ENCODE measurements at places on chromosomes 16 and 17.

- no peak for DNase-seq
These were observed 4.2 kb downstream of the CLCN7 start for GRCh38 chr16:1470481-1471251.

DNA sequence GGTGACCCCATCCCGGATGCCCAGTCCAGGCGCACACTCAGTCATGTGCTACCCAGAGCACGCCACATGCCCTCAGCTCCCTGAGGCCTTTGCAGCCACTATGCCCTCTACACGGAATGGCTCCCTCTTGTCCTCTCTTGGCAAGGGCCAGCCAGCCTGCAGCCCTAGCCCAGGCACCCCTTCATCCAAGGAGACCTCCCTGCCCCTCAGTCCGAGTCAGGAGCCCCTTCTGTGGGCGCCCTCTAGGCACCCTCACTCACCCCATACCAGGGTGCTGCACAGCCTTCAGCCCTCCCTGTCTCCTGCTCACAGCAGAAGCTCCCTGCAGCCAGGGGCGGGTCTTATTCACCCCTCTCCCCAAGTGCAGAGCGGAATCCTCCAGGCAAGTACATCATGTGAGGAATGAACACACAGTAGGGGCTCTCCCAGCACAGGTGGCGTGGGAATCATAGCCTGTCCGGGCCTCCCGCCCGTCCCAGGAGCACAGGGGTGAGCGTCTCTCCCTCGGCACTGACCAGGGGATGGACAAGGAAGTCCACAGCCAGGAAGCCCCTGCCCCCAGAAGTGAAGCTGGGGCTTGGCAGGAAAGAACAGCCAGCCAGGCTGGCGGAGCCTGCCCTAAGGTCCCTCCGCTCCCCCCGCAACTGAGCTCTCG lies 186.9 kb downstream of the RBFOX3 start:
- no peak for DNase-seq

GRCh38 chr16:85079785-85080570 lies 32.3 kb downstream of the CIBAR2 start:
- no peak for DNase-seq

- no peak for DNase-seq
These were observed 601 bp downstream of the JMJD8 start for GRCh38 chr16:683396-684070.

DNA sequence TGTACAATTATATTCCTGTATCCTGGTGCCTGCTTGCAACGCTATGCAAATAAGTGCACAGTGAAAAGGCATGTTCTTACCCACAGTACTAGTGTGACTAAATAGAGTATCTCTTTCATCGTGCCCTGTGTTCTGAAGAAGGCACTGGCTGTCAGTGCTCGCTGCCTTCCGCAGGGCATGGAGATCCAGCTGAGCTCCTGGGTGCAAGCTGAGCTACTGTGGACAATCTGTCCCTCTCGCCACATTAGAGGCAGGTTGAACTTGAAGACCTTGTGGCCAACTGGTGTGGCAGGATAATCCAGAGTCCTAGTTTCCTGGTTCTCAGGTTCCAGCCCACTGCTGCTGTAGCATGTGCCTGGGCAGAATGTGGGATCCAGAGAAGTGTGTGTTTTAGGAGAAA lies 1.9 kb upstream of the ST6GALNAC1 start:
- no peak for DNase-seq

GRCh38 chr17:57662644-57663308 lies 82.3 kb downstream of the CCDC182 start:
- DNase-seq, result peak; percentile 95

DNA sequence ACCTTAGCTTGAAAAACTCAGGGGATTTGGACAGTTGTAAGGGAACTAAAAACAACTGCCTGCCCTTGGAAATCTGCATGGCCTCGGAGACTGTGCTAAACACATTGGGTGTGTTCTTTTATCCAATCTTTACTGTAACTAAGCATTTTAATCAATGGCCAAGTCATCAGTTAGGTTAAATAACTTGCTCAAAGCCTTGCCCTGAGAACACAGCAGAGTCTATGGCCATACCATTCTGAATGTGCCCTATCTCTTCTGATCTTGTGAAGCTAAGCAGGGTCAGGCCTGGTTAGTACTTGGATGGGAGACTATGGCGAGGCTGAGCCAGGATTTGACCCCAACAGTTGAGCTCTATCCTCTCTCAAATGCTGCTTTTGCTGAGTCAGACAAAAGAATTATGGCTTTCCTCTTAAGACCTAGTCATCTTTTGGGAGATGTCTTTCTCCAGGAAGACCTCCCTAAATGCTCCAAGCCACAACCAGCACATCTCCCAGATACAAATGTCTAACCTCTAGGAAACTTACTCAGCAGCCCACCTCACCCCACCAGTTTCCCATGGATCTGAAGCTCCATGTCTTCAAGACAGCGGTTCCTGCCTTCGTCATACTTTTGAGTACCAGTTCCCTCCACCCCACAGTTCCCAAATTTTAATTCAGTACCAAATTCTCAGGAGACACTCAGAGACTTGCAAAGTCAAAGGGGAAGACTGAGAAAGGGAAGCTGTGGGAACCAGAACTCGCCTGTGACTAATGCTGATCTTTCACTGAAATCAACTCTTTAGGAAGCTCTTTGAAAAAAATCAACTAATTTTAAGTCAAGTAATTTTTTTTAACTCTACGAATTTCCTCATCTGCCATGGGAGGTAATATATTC lies 336.1 kb downstream of the MAF start:
- no peak for DNase-seq

DNA sequence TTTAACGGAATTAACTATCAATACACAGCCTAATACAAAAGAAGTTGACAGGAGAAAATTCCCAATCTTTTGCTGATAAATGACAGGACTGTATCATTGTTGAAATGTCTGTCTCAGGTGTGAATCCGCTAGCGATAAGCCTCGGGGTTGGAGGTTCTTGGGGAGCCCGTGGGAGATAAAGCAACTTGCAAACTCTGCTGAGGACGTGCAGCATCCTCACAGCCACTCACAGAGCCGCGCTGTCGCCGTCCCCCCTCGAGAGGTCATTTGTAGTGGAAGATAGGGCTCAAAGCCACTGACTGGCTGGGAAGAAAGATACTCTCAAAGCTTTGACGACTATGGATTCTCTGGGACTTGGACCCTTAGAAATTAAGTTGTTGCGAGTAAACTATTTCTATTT lies 17.0 kb downstream of the MAP1LC3B start:
- DNase-seq, result no peak

All from fibroblast of skin of left biceps (primary cell).